ENCODE measurements at places on chromosomes 6 and 20.

DNA sequence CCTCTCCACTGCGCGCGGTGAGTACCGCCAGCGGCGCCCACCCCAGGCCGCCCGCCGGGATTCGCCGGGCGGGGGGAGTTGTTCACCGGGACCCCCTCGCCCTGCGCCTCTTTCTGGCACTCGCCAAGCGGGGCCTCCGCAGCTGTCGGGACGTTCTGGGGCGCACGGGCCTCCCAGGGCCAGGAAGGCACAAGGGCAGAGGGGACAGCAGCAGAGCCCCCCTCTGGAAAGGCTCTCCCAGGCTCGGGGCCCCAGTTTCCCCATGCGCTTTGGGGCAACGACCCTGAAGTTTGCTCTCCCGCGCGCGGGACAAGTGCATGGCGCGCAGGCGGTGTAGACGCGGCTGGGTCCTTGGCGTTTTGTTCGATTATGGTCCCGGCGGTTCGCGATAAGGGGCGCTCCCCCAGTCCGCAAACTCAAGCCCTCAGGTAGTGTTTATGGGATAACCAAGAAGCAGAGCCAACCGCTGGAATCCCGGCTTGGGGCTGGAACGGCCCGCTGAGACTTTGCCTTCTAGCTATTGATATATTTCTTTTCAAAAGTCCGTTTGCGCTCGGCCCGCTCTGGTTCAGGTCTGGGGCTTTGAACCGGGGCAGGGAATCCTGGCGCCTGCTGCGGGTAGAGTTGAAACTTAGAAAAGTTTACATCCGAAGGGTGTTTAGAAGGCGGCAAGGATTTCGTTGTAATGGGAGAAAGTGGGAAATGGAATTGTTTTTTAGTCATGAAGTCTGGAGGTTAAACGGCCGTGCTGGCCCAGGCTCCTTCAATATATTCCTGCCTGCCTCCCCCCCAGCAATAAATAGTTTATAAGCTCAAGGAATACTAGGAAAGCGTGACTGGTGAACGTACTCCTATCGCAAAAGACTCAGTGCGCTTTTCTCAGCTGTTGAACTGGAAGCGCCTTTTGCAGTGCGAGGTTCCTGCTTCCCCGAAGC is 595 bp downstream of the EYA2 start:
- no peak for DNase-seq

DNA sequence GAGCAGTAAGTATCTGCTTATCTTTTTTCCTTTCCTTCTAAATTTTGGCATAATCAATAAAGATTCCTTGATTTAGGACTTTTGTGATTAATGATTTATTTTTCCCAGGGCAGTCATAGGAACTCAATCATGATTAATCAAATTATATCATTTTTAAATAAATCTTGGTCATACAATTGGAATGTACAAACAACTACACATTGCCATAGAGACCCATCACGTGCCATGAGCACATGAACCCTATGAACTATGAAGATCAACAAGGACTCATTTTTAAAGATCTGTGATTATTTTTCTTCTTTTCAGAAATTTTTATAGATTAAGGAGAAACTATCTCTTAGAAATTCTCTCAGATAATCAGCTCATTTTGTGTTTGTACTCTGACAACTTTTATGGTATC is 622.4 kb downstream of the BCKDHB start:
- no peak for DNase-seq

- no peak for DNase-seq
These were observed 60.3 kb upstream of the FABP7 start for GRCh38 chr6:122719176-122719575.

- no peak for DNase-seq
These were observed 70.3 kb downstream of the ITCH start for GRCh38 chr20:34433391-34433790.

- peak; percentile 3 for DNase-seq
These were observed 512.5 kb downstream of the BCKDHB start for GRCh38 chr6:80618953-80619352.

GRCh38 chr6:168865-169455 is 123.3 kb upstream of the DUSP22 start:
- DNase-seq: peak; percentile 46

DNA sequence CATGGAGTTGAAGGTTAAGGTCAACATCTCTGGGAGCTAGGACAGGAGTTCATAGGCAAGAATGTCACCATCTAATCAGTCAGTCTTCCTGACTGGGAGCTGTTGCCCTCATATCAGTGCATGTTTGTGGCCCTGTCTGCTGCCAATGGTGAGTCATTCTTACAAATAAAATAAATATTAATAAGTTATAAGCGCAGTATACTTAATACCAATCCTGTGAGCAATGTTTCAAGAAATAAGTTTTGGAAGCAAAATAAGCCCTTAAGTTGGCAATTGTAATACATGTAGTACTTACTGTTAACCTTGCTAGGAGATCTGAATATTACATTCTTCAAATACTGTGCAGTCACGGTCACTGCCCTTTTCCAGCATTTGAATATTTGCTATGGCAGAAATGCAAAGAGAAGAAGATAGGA is 20.2 kb upstream of the MDGA1 start:
- DNase-seq: no peak

GRCh38 chr6:105038259-105038658 is 81.4 kb downstream of the LIN28B start:
- no peak for DNase-seq

GRCh38 chr6:106870069-106870468 is 104.5 kb downstream of the CD24 start:
- peak; percentile 45 for DNase-seq

DNA sequence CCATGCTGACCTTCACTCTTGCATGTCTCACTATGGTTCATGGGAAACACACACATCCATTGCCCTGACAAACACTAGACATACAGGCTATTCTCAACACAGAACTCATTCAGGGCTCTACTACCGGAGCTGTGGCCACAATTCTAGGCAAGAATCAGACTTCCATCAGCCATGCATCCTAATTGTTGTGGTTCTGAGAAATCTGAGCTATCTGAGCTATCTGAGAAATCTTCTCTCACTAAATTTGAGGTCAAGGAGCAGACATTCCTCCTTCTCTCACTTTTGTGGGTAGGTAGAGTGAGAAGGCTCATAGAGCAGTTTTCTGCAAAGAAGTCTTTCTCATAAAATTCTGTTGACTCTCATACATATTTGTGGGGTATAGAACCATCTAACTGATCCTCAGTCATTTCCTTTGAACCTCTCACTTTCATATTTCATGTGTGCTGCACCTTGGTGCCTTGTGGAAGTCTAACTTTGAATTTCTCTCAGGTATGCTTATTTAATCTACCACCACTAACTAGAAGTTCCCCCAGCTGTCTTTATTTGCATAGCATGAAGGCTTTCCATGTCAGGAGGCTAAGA is 43.6 kb downstream of the ADGRF1 start:
- DNase-seq: no peak

DNA sequence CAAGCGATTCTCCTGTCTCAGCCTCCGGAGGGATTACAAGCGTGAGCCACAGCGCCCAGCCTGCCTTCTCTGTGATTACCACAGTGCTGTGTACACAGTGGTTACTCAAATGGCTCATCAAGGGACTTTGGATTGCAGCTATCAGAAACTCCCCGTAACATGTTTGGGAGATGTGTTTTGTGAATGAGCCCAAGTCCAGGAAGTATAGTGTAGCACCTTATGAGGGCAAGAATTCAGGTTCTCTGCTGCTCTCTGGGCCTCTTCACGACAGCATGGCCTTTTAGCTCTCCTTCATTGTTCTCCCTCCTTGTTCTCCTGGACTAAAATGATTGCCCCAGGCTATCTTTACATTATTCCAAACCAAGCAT is 34.1 kb upstream of the RPL7L1 start:
- DNase-seq: no peak

GRCh38 chr6:2900221-2900807 is 2.8 kb downstream of the SERPINB9 start:
- no peak for DNase-seq

DNA sequence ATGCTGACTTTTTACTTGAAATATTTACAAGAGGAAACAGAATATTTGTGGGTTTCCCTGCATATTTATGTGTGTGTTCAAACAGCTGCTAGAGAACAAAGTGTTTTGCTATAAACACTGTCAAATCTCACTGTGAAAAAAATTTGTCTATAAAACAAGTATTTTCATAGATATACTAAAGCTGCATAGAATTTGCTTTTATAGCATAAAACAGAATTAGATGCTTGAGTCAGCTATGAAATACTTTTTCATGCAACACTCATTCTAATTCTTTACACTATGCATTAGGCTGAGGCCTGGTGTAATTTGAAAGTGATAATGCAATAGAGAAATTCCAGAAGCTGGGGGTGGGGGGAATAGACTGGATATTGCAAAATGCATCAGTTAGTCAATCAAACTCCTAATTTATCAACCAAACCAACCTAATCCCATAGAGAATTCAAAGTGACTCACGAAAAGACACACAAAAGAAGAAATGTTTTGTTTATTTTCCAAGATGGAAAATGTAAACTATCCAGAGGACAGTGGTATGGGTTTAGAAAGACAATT is 148.2 kb downstream of the LAMA2 start:
- peak; percentile 8 for DNase-seq

DNA sequence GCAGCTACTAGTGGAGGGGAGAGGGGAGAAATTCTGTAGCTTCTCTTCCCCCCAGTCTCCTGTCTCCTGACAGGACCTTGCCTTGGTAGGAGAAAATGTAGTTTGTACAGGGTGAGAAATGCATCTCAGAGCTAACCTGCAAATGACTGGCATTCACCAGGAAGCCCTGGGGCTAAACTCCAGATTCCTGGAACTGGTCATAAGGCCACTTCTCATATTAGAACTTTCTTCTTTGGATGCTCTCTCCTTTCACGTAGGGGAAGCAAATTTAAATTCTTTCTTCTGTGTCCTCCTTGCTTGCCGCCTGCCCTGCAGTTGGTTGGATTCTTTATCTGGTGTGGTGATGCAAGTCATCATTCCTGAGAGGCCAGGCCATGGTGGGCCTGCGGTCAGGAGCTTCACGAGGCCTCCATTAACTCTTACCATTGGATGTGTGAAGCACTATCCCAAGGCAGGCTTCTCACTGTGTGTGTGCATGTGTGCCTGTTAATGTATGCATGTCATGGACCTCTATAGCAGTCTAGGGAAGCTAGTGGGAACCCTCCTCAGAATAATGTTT is 182.0 kb downstream of the PHF3 start:
- no peak for DNase-seq

Data from H4 (cell line).